ENCODE measurements at places on chromosomes 13 and 19.
A peak's percentile ranks its signal among the peaks of the same experiment; 100 is the strongest.

GRCh38 chr13:32300920-32301319 lies 14.2 kb downstream of the ZAR1L start:
- no peak for DNase-seq

- DNase-seq, result no peak
These were observed 174.0 kb downstream of the DCT start for GRCh38 chr13:94305463-94305862.

DNA sequence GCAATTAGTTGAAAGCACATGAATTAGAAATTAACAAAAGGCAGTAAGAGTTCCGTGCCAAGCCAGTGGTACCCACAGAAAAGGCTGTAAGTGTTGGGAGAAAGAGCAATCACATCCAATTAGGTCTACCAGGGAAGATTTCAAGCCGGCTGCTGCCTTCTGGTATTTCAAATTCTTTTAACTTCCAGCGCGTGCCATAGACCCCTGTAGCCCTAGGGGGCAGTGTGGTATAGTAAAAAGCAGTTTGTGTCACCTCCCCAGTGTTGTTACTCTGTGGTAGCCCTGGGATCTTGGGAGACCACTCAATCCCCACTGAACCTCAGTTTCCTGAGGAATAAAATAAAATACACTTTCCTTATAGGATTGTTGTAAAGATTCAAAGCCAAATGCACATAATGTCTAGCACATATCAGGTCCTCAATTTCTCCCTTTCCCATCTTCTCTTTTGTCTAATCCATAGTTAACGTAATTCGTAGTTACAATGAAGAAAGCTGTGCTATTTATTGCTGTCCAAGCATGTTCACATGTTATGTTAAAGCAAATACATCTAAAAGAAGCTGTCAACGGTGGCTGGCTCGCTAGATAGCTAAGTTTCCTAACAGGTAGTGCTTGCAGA lies 230.2 kb downstream of the TDRD3 start:
- no peak for DNase-seq

DNA sequence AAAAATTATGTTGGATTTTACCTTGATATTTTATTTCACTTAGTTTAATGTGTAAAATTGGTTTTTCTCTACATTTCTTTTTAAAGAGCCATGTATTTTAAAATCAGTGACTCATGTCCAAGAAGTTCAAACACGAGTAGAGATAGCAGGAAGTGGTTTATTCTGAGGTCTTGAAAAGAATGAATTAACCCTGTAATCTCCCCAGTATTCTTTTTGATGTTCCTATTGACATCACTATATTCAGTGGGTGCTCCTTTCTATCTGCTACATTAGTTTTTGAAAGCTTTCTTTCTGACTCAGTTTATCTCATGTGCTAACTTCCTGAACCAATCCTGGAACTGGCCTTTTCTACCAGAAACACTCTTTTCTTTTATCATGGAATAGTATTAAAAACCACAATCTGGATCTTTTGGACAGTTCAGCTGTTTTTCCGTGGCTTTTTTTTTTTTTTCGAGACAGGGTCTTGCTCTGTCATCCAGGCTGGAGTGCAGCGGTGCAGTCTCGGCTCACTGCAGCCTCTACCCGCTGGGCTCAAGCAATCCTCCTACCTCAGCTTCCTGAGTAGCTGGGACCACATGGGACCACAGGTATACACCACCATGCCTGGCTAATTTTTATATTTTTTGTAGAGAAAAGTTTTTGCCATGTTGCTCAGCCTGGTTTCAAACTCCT lies 114.9 kb downstream of the PCCA start:
- DNase-seq, result peak; percentile 23

DNA sequence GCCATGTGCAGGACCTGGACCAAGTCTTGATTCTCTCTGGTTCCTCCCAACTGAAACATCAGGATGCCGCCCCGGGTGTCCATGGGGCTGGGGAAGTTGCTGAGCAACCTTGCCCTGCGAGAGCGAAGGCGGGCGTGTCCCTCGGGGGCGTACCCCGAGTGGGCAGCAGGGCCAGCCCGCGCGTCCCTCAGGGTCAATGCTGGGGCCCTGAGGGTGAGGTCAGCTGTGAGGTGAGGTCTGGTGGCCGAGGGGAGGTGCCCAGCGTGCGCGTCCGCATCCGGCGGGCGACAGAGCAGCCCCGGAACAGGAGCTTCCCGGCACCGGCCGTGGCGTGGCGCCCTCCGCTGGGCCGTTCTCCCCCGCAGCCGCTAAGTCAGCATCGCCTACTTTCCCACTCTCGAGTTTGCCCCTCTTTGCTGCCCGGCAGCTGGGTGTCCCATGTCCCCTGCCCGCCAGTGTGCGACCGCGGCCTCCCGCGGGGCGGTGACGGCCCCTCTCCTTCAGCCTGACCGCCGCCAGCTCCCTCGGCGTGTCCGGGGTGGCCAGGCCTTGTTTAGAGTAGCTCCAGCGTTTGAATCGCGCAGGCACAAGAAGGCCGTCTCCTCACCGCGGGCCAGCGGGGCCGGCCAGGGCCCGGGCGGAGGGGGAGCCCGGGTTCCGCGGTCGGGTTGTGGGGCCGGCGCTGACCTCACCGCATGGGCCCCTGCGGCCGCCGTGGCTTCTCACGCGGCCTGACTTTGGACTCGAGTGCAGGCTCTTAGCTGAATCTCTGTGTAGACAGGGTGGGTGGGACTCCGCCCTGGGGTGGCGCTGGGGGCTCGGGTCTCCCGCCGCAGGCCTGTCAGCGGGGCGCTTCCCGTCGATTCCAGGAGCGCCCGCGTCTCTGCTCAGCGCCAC lies 33.0 kb downstream of the GJA3 start:
- peak; percentile 51 for DNase-seq

DNA sequence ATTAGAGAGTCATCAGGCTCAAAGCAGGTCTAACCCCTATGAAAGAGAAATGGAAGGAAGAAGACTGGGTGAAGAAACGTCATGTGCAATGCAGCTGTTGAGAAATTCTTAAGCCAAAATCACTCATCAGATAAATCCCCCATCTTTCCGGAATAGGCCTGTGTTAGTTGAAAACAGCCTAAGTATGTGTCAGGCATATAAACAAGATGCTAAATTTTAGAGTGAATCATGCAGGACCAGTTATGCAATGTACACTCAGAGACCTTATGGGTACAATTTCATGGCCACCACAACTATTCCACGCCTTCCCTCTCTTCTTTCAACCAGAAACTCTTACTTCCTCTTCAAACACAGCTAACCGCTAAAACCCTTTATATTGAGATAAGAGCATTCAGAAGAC lies 717.7 kb upstream of the ATXN8OS start:
- no peak for DNase-seq

- DNase-seq, result no peak
These were observed 5.7 kb downstream of the PTPRS start for GRCh38 chr19:5334824-5335500.

GRCh38 chr13:113464476-113464875 lies 11.2 kb upstream of the ADPRHL1 start:
- DNase-seq, result no peak

- DNase-seq, result peak; percentile 75
These were observed at the start of the genes MAN2B1 and WDR83 for GRCh38 chr19:12666265-12667048. TSS of gene MAN2B1 (minus strand) at chr19:12666742. CDS start at chr19:12666701, 41 bp downstream. TSS of gene WDR83 (plus strand) at chr19:12666807. CDS start at chr19:12669791, 2,984 bp downstream.

GRCh38 chr13:101785858-101786257 lies 333.4 kb downstream of the ITGBL1 start:
- DNase-seq, result no peak

GRCh38 chr13:79919091-79919490 lies 421.8 kb downstream of the SPRY2 start:
- no peak for DNase-seq

DNA sequence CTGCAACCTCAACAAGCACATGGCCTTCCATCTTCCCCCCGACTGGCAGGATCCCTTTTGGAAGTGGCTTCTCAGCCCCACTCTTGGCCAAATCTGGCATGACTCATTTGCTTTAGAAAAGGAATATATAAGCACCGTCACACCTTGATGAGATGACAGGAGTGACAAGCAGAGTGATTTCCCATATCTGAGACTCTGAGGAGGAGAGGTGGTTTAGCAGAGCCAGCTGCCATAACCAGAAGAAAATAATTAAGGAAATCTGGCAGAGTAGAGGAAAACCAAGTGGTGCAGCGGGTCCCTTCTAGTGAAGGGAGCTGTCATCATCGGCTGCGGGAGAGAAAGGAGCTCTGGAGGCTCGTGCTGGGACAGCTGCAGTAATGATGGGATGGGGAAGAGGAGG lies 27.5 kb upstream of the KCTD15 start:
- DNase-seq, result no peak

- DNase-seq, result no peak
These were observed 32.8 kb upstream of the WDFY2 start for GRCh38 chr13:51551416-51551815.

GRCh38 chr13:101718496-101718895 lies 266.0 kb downstream of the ITGBL1 start:
- DNase-seq, result no peak

DNA sequence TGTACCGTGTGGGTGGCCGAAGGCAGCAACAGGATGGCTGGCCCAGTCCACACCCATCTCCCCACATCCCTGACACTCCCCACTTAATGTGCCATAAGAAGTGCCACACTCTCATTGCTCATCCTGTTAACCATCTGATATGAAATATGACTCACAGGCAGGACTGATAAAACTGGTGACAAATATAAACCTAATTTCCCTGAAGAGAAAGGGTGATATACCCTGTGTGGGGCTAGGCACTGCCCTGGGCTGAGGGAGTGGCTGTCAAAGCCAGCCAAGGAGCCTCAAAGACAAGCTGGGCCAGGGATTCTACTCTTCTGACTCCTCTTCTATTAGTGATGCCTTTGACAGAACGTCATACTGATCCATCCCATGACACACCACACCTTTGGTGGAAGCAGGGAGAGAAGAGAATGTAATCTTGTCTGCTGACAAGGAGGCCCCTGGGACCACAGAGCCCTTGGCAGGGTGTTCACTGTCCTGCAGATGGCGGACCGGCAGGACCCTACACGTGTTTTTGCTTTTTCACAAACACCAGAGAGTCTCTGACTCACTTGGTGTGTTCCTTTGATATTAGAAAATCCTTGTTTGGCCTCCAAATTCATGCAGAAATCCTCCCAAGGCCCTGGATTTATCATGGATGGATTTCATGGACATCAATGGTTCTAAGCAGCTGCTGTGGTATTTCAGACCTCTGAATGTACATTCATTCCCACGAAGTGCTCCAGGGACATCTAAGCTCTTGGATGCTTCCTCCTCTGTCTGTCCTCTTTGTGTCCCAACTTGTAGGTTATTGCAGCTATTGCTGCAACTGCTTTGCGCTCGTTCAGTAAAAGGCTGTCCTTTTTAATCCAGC lies 98.0 kb upstream of the WASF3 start:
- DNase-seq, result no peak

All from immature natural killer cell (primary cell).